ENCODE measurements at places on chromosomes 7 and 10. TPM values are rescaled to one million over a fixed set of nuclear protein-coding genes. Genes with fewer than 3 reads are reported as not detected.

The COL13A1 gene
- total RNA-seq, result not detected

DNA sequence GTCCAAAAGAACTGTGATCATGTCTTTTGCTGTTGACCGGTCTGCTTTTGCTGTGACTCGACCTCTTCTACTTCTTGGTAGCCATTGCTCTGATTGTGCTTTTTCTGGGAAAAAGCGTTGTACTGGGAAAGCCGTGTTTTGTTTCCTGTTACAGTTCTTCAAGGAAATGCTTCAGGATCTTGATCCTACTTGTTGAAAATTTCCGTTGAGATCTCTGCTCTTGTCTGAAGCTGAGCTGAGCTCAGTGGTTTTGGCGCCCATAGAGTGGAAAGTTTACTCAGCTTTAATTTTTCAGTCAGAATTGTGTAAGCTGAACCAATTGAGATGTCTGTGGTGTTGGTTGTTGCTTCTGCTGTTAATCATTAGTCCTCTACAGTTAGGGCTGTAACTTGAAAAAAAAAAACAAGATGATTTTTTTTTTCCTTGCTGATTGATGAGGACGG is 302.2 kb downstream of the CCDC3 start:
- H3K4me1 ChIP-seq, result no peaks in the 10 kb centered on the region
- no peak overlapping the region for H3K27ac ChIP-seq
- H3K27me3 ChIP-seq, result no peaks in the 10 kb centered on the region
- no peak overlapping the region for H3K4me3 ChIP-seq
- H3K36me3 ChIP-seq, result no peaks in the 10 kb centered on the region
- DNase-seq, result no peak

GRCh38 chr10:97974526-97975525 is 55.6 kb downstream of the CRTAC1 start:
- no peak for DNase-seq
- no peak overlapping the region for H3K4me3 ChIP-seq
- no peaks in the 10 kb centered on the region for H3K36me3 ChIP-seq
- no peaks in the 10 kb centered on the region for H3K4me1 ChIP-seq
- no peak overlapping the region for H3K27ac ChIP-seq

The ODAD2 gene
- not detected for total RNA-seq

- DNase-seq, result no peak
- H3K4me3 ChIP-seq, result no peak overlapping the region
- no peaks in the 10 kb centered on the region for H3K36me3 ChIP-seq
- no peak overlapping the region for H3K27ac ChIP-seq
- H3K27me3 ChIP-seq, result peaks cover 4% of the 10 kb centered on the region
- no peaks in the 10 kb centered on the region for H3K4me1 ChIP-seq
Measured at GRCh38 chr7:141158561-141158960, 84.7 kb downstream of the TMEM178B start.

GRCh38 chr10:6379015-6379776 is 176.5 kb downstream of the PFKFB3 start:
- H3K4me1 ChIP-seq, result peaks cover 13% of the 10 kb centered on the region
- H3K27me3 ChIP-seq, result no peaks in the 10 kb centered on the region
- no peak overlapping the region for H3K4me3 ChIP-seq
- H3K36me3 ChIP-seq, result no peaks in the 10 kb centered on the region
- no peak for DNase-seq

All from CD4-positive, alpha-beta T cell (primary cell).